ENCODE measurements at places on chromosomes 16 and 17.

DNA sequence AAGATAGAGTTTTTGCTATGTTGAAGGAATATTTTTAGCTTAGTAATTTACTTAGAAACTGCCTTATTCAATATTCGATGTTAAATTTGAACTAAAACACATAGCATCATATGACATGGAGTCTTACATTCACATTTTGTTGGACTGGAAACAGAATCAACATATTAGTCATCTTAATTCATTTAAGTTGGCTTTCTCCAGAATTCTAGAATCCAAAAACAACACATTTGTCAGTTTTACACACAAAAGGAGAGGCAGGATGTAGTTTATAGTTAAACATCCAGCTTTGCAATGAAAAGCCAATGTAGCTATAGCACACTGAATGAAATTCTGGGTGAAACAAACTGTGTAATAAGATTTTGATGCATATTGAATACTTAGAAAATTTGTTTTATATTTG, 43.3 kb downstream of the WWOX start:
- H3K4me1 ChIP-seq = no peaks in the 10 kb centered on the region
- no peak overlapping the region for H3K27ac ChIP-seq
- no peak overlapping the region for H3K4me3 ChIP-seq
- H3K27me3 ChIP-seq = no peaks in the 10 kb centered on the region

GRCh38 chr17:35390663-35391062, 17.2 kb upstream of the SLFN11 start:
- H3K27ac ChIP-seq = no peak overlapping the region
- H3K36me3 ChIP-seq = no peaks in the 10 kb centered on the region
- H3K4me3 ChIP-seq = no peak overlapping the region

DNA sequence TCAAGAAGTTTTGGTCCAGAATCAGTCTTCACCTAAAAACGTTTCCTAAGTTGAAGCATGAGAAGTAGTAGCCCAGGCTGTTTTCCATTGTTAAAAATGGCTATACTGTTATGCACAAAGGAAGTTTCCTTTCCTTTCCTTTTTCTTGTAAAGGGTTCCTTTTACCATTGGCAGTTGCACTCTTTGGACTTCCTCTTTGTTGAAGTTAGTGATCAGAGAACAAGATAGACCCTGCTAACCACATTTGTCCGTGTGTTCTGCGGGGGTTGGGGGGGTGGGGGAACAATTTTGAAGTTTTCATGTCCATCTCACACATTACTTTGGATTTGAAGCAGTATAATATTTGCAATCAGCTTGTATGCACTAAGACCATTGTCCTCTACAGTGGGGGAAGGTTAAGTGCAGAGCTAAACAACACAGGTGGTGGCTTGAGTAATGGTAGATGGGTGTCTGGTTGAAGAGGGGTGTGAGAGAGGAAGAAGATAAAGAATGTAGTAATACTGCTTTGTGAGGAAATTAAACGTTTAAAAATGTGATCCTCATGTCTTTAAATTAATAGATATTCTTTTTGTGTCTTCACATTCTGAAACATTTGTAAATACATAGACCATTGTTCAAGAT, 1.4 kb downstream of the LPCAT2 start:
- H3K27ac ChIP-seq = no peak overlapping the region
- H3K4me1 ChIP-seq = peaks cover 9% of the 10 kb centered on the region
- H3K4me3 ChIP-seq = no peak overlapping the region
- no peaks in the 10 kb centered on the region for H3K36me3 ChIP-seq
- DNase-seq = no peak
- H3K27me3 ChIP-seq = peaks cover 69% of the 10 kb centered on the region

DNA sequence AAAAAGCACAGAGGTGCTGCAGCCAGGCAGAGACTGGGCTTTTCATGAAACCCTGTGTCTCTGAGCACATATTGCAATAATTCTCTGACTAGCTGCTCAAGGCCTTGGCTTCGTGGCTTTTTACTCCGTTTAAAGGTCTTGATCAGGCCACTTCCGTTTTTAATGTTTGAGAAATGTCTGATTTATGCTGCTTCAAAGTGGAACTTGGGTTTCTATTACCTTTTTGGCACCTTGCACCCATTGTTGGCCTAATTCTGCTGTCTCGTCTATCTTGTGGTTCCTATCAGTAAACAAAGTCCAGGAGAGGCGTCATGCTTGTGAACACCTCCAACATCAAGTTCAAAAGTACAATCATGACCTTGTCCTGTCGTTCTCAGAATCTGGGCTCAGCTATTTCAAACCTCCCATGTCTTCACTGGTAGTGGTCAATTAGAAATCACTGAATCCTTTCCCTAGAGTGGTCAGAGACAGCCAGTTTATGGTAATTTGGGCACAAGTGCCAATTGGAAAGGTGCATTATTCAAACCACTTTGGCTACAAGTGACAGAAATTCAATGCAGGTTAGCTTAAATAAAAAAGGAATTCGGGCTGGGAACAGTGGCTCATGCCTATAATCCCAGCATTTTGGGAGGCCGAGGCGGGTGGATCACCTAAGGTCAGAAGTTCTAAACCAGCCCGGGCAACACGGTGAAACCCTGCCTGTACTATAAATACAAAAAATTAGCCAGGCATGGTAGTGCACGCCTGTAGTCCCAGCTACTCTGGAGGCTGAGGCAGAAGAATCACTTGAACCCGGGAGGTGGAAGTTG, 33.3 kb upstream of the METTL9 start:
- peaks cover 3% of the 10 kb centered on the region for H3K27me3 ChIP-seq
- no peak overlapping the region for H3K4me3 ChIP-seq
- no peak overlapping the region for H3K27ac ChIP-seq
- H3K36me3 ChIP-seq = no peaks in the 10 kb centered on the region
- peaks cover 3% of the 10 kb centered on the region for H3K4me1 ChIP-seq

DNA sequence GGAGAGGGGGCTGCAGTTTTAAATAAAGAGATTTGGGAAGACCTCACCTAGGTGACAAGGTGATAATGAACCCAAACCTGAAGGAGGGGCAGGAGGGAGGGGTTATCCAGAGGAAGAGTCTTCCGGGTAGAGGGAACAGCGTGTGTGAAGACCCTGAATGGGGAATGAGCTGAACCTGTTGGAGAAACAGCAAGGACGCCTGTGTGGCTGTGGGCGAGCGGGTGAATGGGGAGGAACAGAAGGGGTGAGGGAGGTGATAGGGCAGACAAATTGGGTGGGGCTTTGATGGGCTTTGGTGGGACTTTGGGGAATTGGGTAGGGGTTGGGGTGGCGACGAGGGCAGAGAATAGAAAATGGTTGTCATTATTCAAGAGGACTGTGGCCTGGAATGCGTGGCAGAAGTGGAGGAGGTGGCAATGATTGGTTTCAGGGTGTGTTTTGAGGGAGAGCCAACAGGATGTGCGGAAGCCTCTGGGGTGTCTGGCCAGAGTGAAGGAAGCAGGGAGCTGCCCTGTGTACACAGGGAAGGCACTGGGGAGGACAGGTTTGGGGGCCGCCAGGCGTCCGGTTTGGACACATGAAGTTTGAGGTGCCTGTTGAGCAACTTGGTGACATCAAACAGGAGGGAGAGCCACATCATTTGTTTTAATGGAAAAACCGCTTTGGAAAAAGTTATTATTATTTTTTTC, 48.7 kb downstream of the NKD1 start:
- H3K27me3 ChIP-seq = no peaks in the 10 kb centered on the region
- peaks cover 12% of the 10 kb centered on the region for H3K4me1 ChIP-seq
- H3K27ac ChIP-seq = no peak overlapping the region
- no peak overlapping the region for H3K4me3 ChIP-seq

DNA sequence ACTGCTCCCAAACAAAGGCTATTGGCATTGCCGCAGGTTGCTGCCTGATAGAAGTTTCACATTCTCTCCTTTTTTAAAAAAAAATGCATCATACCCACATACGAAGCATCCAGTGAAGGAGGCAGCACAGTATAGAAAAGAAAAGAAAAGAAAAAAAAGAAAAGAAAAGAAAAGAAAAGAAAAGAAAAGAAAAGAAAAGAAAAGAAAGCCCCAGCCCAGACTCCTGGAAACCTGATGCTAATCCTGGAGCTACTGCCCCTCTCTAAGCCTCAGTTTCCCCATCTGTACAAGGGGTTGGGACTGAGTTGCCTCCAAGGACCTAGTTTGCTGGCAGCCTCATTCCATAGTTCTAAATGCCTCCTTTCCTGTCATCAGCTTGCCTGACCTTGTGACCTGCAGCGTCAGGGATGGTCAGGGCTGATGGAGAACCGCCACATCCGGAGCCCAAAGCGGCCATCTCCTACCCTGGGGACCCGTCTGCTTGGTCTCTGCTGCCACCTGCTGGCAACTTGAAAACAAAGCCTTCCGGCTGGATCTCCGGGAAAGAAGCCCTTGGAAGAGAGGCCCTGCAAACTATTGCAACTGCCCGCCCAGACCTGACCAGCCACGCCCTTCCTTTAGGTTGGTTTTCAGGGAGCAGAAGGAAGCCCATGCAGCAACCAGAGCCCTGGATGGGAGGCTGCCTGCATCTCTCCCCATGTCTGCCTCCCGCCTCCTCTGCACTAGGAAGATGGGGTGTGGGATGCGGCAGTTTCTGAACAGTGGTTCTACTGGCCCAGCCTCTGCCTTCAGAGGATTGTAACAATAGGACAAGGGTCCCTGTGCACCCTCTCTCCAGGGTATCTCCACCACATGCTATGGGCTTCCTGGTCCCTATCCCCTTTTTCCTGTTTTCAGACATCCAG, 13.0 kb downstream of the AIPL1 start:
- H3K27me3 ChIP-seq = peaks cover 41% of the 10 kb centered on the region
- H3K4me1 ChIP-seq = peaks cover 1% of the 10 kb centered on the region
- H3K27ac ChIP-seq = no peak overlapping the region
- peak; percentile 66 for DNase-seq
- no peak overlapping the region for H3K4me3 ChIP-seq

- H3K4me3 ChIP-seq = no peak overlapping the region
- H3K36me3 ChIP-seq = no peaks in the 10 kb centered on the region
- no peak for DNase-seq
- no peaks in the 10 kb centered on the region for H3K27me3 ChIP-seq
- H3K27ac ChIP-seq = no peak overlapping the region
These were observed 87.1 kb downstream of the PLXDC1 start for GRCh38 chr17:39064374-39064773.

GRCh38 chr17:73311428-73311780, 397 bp downstream of the CDC42EP4 start:
- H3K27ac ChIP-seq = no peak overlapping the region
- DNase-seq = no peak
- peaks cover 9% of the 10 kb centered on the region for H3K27me3 ChIP-seq
- no peaks in the 10 kb centered on the region for H3K36me3 ChIP-seq
- peaks cover 5% of the 10 kb centered on the region for H3K4me1 ChIP-seq
